ENCODE measurements at places on chromosomes 16 and 17. TPM values are rescaled to one million over a fixed set of nuclear protein-coding genes. Genes with fewer than 3 reads are reported as not detected.

TTYH2 gene
- total RNA-seq = 1.6 TPM

CMIP gene
- 91.3 TPM for total RNA-seq

SLC7A6 gene
- total RNA-seq = 26.4 TPM

FBXW10 gene
- 1.4 TPM for total RNA-seq

CRYM gene
- 2.1 TPM for total RNA-seq

PRR29 gene
- total RNA-seq = 0.31 TPM

TSPOAP1 gene
- not detected for total RNA-seq

EXOC3L1 gene
- total RNA-seq = 0.05 TPM

RNF167 gene
- 139 TPM for total RNA-seq

RND2 gene
- total RNA-seq = 0.11 TPM

CCR7 gene
- 0.44 TPM for total RNA-seq

TEX19 gene
- 0.41 TPM for total RNA-seq

ZP2 gene
- total RNA-seq = not detected

TRPV2 gene
- total RNA-seq = 0.70 TPM

GP2 gene
- total RNA-seq = not detected

PAQR4 gene
- 39.2 TPM for total RNA-seq

MYLK3 gene
- 0.09 TPM for total RNA-seq

GNGT2 gene
- 0.72 TPM for total RNA-seq

PALB2 gene
- total RNA-seq = 12.9 TPM

LGALS9B gene
- not detected for total RNA-seq

WWP2 gene
- total RNA-seq = 24.6 TPM

NKD1 gene
- total RNA-seq = 0.21 TPM

KLHL10 gene
- not detected for total RNA-seq
